ENCODE measurements at places on chromosomes 1 and 21. TPM values are rescaled to one million over a fixed set of nuclear protein-coding genes. Genes with fewer than 3 reads are reported as not detected.

The FCRL5 gene
- not detected for polyA plus RNA-seq

The CELA3B gene
- not detected for polyA plus RNA-seq

DNA sequence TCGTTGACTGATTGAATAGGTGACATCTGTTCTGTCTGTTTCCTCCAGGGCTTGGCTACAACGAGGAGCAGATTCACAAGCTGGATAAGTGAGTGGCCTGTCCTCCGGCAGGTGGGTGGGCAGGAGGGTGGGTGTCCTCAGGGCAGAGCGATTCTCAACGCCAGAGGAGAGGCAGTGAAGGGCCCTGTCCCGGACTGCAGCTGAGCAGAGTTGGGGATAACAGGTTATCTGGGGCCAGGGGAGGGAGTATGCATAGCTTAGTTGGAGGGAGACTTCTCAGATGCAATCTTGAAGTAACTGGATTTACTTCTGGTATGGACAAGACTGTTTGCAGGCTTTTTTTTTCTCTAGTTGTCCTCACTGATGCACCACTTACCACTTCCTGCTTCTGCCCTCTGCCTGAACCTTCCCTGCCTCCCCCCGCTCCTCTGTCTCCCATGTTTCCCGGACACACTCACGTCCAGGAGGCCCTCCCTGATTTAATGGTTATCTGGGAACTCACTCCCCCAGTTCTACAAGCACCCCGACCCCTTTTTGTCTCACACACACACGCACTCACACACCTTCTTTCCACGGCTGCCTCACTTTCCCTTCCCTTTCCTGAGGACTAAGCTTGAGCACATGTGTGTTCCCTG is 16.4 kb upstream of the RASSF5 start:
- DNase-seq: no peak

DNA sequence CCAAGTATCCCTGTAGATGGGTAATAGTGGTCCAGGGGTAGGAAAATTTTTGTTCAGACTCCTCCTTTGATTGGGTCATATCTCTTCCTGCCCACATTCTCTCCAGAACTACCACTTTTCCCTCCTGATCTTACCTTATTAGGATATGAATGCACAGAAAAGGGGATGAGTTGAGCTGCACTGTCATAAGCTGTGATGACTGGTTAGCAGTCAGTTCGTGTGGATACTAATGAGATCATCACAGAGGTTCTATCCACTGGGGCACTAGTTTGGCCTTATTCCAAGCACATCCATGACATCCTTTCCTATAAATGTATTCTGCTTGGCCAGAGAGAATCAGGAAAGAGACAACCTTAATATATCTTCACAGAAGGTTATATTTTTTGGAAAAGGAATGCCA is 22.1 kb upstream of the TBX15 start:
- DNase-seq: no peak

GRCh38 chr1:29444081-29444715 is 207.9 kb downstream of the PTPRU start:
- no peak for DNase-seq

DNA sequence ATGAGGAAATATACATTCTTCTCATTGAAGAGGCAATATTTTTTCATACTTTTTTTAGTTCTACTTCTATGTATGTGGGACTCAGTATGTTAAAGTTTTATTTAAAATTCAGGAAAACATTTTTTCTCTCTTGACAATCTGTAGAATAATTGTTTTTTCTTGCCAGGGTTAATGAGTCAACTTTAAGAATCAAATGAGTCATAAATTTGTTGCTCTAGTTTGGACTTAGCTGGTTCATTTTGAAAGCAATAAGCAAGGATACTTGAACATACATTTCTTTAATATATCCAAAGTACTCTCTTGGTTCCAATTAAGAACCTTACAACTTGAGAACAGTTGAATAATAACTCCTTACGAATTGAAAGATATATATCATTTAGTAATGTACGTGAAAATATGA is 1145.3 kb upstream of the B3GALT2 start:
- DNase-seq: no peak

DNA sequence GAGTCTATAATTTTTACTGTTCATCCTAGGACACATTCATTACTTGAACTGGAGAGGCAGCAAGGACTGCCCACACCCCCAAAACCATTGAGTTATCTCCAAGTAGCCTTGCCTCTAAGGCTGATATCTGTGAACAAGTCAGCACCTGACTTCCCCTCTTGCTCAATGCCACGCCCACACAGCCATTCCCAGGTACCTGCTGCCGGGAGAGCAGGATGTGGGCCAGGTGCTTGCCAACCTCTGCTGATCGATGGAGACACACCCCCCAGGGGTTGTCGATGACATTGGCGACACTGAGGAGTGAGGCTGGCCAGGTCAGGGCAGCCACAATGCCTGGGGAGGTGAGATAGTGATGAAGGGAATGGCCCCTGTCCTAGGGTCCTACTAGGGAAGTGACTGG is 60.1 kb downstream of the TMCO4 start:
- no peak for DNase-seq
